ENCODE measurements at places on chromosomes 7 and 10. TPM values are rescaled to one million over a fixed set of nuclear protein-coding genes. Genes with fewer than 3 reads are reported as not detected.

Gene NME8
- 0.31 TPM for polyA plus RNA-seq

Gene JAKMIP3
- polyA plus RNA-seq = 0.15 TPM

Gene SLC16A9
- polyA plus RNA-seq = 1.4 TPM

Gene SUN3
- polyA plus RNA-seq = not detected

Gene PON1
- not detected for polyA plus RNA-seq

Gene RET
- 0.65 TPM for polyA plus RNA-seq

Gene BAMBI
- 4.2 TPM for polyA plus RNA-seq

Gene BHLHA15
- not detected for polyA plus RNA-seq

Gene PRKAR2B
- 276 TPM for polyA plus RNA-seq

Gene CEP55
- 2.6 TPM for polyA plus RNA-seq

Gene ELOVL3
- 12.2 TPM for polyA plus RNA-seq

Gene NUTM2B
- 0.39 TPM for polyA plus RNA-seq

Gene ZNF727
- 1.1 TPM for polyA plus RNA-seq

Gene SND1
- 171 TPM for polyA plus RNA-seq

Gene RASA4B
- 17.1 TPM for polyA plus RNA-seq

Gene UCMA
- not detected for polyA plus RNA-seq

Gene ADRB1
- 0.69 TPM for polyA plus RNA-seq

Gene MMP21
- 0.10 TPM for polyA plus RNA-seq

Gene C10orf95
- polyA plus RNA-seq = not detected

Gene CASD1
- 8.8 TPM for polyA plus RNA-seq

Gene STAG3
- 0.99 TPM for polyA plus RNA-seq

Gene KNDC1
- polyA plus RNA-seq = 0.28 TPM

Gene SOSTDC1
- 0.15 TPM for polyA plus RNA-seq

Gene SORBS1
- 25.4 TPM for polyA plus RNA-seq

Gene NXPH1
- polyA plus RNA-seq = not detected

Gene PAX4
- polyA plus RNA-seq = not detected

Gene CCDC3
- 51.9 TPM for polyA plus RNA-seq
